ENCODE measurements at places on chromosomes 1 and 21.

- no peak for DNase-seq
Observed at GRCh38 chr1:24640288-24640687, 2.8 kb upstream of the SRRM1 start.

DNA sequence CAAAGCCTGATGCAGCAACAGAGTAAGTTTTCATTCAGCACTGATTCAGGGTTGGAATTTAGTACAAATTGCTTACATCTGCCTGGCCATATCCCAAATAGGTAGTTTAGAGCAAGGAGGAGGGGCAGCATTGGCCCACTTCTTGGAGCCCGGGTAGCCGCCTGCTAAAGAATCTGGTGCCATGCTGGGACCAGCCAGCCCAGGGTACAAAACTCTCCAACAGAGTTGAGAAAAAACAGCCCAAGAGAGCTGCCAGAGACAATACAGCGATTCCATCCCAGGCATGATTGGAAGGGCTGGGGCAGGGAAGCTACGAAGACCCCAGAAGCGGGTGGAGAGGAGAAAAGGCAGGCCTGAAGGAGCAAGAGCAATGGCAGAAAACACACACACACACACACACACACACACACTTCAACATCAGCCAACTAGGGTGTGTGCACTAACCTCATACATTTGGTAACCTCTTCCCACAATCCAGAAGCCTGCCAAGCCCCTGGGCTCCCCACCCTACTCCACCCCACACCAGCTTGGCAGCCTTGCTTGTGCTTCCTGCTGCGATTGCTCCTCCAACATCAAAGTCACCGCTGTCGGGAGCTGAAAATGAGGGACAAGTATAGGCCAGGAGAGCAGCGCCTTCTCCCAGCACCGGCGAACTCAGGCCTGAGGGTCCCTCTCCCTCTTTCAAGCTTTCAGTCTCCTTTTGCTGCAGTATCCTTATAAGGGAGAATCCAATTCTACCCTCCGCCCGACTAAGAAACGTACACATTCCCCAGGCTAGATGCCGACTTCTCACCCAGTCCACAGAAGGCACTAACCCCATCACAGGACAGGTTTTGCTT is 1.2 kb downstream of the PIK3C2B start:
- DNase-seq = no peak

DNA sequence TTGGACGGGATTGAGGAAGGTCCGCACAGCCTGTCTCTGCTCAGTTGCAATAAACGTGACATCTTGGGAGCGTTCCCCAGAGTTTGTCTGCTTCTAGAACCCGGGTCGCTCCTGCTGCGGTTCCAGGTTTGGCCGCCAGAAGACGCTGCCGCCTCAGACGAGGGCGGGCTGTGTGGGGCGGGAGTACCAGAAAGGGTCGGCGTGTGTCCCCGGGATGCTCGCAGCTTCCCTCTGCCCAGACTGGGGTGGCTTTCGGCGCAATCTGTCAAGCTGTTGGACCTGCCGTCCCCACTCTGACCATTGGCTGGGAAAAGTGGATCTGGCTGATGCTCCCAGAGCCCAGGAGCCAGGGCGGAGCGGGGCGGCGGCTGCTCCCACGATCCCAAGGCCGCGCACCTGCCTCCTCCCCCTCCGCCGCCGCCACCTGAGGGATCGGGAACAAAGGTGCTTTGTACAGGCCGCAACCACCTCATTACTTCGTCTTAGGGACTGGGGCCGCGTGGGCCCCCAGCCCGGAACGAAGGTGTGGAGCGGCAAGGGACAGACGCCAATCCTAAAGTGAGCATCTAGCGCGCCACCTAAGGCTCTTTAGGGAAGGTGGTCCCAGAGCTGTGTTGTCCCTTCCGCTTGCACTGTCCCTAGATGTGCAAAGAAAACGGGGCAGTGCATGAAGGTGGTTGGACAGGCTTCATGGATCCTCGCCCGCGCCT is 683 bp upstream of the EFNA4 start:
- peak; percentile 67 for DNase-seq

DNA sequence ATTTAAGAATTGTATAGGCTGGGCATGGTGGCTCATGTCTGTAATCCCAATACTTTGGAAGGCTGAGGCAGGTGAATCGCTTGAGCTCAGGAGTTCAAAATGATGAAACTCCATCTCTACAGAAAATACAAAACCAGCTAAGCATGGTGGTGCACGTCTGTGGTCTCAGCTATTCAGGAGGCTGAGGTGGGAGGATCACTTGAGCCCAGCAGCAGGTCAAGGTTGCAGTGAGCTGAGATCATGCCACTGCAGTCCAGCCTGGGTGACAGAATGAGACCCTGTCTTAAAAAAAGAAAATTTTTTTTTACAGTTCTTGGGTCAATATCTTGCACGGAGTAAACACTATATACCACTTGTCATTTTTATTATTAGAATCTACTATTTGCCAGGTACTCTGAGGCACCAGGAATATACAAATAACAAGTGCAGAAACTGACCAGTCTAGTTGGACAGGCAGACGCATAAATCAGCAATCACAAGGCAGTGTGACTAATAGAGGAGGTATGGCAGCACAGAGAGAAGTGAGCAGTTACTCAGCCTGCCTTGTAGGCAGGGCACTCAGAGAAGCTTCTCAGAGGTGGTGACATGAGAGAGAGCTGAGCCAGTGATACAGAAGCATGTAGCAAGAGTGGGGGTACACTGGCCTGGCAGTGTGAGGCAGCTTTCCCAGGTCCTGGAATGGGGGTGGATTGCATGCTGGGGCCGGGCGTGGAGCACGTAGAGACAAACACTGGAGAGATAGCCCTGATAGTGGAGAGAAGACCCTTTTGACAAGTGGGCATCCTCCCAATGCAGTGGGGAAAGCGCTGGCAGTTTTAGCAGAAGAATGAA is 8.0 kb downstream of the PHLDA3 start:
- DNase-seq = peak; percentile 79

DNA sequence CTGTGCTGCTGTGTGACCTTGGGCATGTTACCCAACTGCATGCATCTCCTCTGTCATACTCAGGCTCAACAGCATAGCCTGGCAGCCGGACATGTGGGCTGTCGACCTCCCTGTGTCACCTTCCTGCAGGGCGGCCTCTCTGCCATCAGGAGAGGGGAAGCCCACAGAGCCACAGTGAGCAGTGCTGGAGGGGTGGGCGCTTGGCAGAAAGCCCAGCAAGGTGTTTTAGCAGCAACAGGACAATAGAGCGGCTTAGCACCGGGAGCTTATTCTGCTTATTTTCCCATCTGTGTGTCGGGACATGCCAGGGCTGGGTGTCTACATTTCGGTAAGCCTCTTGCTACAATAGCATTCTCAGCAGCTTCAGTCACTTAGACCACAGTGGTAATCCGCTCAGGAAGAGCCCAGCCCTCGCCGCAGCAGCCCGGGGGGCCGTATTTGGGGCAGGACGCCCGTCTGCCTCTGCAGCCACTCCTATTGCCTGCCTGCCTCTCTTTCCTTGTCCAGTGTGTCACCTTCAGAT is 22.8 kb upstream of the CDK18 start:
- no peak for DNase-seq

GRCh38 chr1:1175221-1176062 is 1.8 kb downstream of the TTLL10 start:
- no peak for DNase-seq

DNA sequence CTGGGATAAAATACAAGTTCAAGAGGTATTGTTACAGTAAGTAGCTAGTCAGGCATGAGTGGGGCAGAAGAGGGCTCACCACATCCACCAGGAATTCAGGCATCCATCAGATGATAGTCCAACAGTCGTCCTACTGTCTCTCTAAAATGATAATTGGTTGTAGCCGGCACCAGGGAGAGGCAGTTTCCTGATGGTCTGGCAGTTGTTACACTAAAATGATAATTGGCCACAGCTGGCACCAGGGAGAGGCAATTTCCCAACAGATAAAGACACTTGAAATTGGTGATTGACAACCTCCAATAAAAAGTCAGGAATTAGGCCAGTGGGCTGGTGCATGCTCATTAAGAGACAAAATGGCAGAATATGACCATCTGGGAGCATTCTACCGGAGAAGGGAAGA is 545.8 kb downstream of the AMY1C start:
- DNase-seq = no peak

GRCh38 chr21:38027901-38028498 is 111.7 kb upstream of the KCNJ6 start:
- DNase-seq = no peak
